ENCODE measurements at places on chromosomes 4 and X.

DNA sequence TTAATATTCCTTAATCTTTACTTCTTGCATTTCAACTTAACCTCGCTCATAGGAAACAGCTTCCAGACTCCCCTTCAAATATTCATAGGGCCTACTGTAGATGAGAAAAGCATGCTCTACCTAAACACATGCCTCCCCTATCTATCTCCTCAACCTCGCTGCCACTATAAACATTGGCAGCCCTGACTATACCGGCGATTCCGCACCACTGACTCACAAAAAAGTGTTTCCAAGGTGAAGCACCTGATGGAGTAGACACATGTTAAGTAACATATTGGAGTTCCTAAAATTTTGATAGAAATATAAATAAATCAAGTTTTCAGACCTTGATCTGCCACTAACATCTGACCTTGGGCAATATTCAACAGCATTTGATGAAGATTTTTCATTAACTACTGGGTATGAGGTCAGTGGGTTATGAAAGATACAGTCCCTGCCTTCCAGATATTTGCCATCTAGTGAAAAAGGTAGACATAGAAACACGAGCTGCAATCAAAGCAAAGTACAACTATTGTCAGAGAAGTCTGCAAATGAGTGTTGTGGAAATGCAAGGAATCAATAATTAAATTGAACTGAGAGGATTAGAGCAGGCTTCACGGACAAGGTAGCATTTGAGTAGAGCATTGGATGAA is 184.2 kb downstream of the MAML3 start:
- DNase-seq: no peak

DNA sequence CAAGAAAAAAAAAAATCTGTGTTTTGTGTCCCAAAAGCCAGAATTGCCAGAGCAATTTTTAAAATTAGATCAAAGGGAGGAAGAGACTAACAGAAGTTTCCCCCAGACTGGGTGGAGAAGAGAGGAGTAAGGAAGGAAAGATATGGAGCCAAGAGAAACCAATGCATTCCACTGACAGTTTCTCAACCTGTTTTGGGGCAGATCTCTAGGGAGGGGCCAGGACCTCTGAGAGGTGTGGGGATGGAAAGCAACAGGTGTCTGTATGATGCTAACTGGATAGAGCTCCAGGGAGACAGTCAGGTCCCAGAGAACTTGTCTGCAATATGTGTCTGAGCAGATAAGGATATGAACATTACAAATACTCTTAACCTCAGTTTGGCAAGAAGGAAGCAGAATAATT is 22.7 kb upstream of the GAB1 start:
- DNase-seq: no peak

DNA sequence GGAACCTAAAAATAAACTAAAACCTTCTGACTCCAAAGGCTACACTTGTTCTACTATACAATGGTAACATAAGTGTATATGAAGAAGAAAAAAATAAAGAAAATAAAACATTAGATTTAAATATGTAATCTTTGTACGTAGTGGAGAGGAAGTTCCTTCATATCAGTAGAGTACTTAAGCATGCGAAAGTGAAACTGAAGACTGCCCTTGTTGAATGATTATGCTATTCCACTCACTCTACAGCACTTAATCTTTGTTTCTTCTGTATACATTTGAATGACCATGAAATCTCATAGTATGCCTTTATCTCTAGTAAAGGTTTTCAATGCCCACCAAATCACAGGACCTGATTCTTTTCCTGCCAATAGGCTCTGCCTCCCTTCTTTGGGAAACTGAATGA is 78.9 kb downstream of the NDST3 start:
- DNase-seq: no peak

DNA sequence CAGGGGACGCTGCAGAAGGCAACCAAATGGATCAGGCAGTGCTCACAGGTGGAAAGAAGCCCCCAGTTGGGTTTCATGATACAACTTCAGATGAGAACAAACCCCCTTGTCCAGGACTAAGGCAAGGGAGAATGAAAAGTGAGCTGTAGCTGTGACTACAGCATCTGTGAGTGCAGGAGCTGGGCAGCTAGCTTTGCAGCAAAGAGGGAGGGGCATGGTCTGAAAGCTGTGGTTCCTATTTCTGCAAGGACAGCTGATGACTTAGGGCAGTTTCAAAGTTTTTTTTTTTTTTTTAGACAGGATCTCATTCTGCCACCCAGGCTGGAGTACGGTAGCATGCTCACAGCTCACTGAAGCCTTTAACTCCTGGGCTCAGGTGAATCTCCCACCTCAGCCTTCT is 1317.4 kb upstream of the DIAPH2 start:
- no peak for DNase-seq

GRCh38 chr4:54783402-54784110 is 125.8 kb downstream of the KIT start:
- no peak for DNase-seq

DNA sequence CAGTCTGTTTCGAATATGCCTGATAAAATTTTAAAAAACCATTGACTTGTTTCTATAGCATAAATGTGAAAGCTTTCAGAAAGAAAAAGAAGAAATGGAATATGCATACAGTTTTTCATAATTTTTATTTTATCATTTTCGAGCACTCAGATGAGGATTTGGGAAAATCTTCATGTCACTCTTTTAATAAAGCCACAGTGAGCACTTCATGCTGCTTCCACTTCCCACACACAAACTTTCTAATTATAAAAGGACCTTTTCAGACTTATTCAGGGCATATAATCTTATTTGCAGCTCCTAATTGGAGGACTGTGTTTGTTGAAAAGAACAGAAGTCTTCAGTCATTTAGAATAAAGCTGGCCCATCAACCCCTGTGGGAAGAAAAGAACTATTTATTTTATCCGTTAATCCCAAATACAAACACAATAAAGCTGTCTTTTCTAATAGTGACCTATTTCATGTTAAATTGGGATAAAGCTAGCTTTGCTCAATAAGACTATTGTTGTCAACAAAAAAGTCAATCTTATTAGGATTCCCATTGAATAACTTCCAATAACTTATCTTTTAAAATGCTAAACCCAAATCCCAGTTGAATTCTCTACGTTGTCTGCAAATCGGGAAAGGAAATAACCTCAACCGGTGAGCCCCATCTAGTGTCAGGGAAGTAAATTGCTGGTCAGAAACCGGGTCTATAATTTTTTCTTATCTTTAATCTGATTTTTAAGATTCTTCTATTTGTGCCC is 211.5 kb downstream of the PDGFRA start:
- DNase-seq: no peak

GRCh38 chr4:309807-310206 is 4.5 kb upstream of the ZNF732 start:
- no peak for DNase-seq

- DNase-seq: no peak
These were observed 490.8 kb downstream of the RAPGEF2 start for GRCh38 chr4:159593681-159594080.

- DNase-seq: peak; percentile 46
These were observed at the start of gene PKD2 for GRCh38 chr4:88007304-88008121. Gene PKD2, plus strand, starts transcription at chr4:88007635. Its CDS starts 99 bp downstream, at chr4:88007734.
